ENCODE measurements at places on chromosomes 16 and 17.
A peak's percentile ranks its signal among the peaks of the same experiment; 100 is the strongest.

GRCh38 chr17:28498652-28499363 is 7.3 kb upstream of the FOXN1 start:
- no peak for DNase-seq

DNA sequence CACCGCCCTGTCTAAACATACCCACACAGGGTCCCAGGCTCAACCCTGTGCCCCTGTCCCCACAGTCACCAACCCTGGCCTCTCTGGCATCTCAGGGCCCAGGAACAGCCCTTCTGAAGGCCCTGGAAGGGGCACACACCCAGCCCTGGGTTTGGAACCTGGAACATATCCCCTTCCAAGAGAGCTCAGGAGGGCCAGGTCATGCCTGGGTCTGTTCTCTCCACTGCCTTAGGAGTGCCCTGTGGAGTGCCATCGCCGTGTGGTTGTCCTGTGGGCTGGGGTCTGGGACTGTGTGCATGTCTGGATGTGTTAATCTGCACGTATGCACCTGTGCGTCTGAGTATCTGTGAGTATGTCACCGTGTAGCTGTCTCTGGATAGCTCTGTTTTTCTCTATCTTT is 45.2 kb upstream of the ACSM2B start:
- DNase-seq, result no peak

GRCh38 chr16:13936155-13936554 is 16.2 kb downstream of the ERCC4 start:
- DNase-seq, result no peak

GRCh38 chr16:73049511-73049910 is 1.6 kb upstream of the ZFHX3 start:
- no peak for DNase-seq

DNA sequence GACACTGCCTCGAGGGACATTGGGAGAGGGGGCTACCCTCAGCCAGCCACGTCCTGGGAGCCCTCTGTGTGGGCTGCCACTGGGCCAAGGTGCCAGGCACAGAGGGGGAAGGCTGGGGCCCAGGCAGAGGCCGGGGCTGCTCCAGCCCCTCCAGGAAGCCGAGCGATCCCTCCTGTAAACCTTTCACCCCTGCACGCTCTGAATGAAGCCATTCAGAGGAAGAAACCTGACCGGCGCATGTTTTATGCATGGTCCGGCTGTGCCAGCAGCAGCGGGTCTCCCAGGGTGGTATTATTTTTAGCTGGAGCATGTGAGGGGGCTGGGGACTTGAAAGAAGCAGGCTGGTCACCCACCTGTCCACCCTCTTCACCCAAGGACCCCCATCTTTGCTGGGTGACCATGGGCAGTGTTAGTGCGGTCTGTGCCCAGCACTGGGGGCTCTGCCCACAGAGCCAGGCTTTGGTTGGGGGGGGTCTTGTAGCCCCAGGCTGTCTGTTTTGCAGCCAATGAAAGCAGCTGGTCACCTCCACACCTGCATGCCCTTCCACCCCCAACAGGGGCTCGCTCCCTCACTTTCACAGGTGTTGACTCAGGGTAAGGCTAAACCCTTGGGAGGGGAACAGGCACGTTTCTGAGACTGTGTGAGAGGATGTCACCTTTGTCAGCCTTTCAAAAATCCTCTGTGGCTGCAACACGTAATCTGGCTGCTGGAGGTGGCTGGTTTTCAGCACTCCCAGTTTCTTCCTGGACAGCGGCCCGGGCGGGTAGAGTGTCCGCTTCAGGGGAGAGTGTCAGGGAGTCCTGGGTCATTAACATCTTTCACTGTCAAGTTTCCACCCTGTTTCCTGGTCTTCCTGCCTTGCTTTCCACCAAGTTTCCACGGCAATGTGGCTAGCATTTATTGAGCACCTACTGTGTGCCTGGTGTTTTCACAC is 77.1 kb upstream of the BRD7 start:
- no peak for DNase-seq

GRCh38 chr16:15778999-15779614 is 77.7 kb downstream of the MYH11 start:
- no peak for DNase-seq

DNA sequence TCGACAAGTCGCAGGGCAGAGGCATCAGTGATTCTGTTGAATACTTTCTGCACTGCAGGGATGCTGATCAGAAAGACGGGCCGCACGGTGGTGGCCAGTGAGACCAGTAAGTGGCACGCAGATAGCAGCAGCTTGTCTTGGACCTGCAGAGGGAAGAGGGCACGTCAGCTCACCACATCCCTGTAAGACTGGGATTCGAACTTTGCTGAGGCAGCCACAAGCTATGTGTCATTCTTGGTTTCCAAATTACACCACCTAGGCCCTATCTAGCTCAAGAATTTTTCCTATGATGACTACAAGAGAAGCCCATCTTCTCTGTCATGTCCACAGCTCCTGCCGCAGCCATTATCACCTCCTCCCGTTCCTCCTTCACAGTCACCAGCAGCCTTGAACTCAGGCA is 49.4 kb upstream of the GSG1L start:
- DNase-seq, result no peak

- DNase-seq, result no peak
These were observed 317.4 kb upstream of the TNRC6C start for GRCh38 chr17:77640916-77641605.

DNA sequence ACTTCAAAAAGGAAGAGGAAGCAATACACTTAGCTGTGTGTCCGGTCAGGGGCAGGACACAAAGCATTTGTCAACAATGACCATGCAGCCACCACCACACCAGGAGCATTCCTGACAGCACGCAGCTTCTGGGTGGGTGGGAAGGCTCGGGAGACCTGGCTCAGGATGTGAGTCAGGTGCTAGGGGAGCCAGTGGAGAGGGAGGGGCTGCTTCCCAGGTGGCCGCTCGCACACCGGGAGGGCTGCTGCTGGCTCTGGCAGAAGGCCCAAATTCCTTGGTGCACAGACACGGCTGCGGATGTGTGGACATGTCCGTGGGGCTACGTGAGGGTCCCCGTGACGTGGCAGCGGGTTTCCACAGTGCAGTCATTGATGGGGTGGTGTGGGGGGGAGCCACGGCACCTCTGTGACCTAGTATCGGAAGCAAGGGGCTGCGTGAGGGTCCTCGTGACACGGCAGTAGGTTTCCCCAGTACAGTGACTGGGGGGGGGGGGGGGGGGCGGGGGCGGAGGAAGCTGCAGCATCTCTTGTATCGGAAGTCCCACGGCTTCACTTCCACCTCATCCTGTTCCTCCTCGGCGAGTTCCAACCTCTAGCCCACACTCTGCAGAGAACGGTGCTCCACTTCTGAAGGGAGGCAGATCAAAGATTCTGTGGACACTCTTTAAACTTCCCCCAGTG is 112.8 kb downstream of the ZNF778 start:
- no peak for DNase-seq

DNA sequence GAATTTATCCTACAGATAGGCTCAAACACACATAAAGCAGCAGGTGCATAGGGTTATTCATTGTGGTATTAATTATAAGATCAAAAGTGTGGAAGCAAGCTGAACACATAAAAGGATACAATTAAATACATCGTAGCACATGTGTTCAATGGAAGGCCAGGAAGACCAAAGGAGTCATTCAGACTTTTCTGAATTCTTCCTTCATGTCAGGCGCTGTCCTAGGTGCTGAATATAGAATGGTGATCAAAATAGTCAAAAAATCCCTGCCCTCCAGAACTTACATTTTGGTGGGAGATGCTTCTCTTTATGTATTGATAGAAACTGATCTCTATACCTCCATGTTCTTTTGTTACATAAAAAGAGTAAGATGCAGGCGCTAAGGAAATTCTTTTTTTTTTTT is 439.0 kb upstream of the ASIC2 start:
- DNase-seq, result no peak

DNA sequence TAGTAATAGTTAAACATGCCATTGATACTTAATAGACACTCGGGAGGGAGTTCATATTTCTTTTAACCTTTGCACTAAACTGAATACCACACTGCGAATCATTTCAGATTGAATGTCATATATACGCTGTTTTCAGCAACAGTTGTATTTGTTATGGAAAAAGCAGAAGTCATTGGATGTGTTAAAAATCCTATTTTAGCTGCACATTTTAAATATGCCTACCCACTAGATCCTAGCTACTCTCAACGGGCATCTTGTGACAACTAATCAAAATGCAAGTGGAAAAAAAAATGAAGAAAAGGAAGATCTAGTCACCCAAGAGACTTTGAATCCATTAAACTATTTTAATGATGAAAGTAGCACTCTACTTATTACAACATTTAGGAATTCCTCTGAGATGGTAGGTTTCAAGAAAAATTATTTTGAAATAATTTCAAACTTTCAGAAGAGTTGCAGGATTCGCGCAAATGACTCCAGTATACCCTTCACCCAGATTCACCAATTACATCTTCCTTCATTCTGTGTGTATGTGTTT is 51.4 kb upstream of the MNT start:
- no peak for DNase-seq

- peak; percentile 54 for DNase-seq
These were observed 65.0 kb downstream of the MMD start for GRCh38 chr17:55356434-55357328.

DNA sequence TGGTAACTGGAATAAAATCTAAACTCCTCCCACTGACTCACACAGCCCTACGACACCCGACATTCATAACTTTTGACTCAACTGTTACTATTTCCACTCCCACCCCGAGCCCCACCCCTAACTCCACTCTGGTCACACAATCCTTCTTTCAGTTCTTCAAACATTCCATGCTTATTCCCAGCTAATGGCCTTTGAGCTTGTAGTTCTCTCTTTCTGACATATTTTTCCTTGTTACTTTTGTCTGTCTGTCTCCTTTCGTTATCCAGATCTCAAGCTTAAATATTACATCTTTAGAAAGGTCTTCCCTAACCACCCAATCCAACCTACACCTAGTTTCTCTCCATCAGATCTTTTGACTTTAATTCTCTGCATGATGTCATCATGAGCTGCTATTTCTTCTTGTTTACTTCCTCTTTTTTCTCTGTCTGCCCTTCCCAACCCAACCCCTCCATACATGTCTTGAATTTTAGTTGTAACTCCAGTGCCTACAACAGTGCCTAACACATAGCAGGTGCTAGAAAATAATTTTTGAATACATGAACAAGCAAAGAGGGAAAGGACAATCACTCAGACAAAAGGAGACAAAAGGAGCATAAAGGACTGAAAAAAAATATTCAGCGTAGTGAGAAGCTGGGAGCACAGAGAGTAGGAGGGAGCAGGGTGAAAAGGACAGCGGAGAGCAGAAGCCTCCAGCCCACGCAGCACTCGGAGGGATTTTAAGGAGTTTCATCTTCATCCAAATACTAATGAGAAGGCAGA is 65.2 kb upstream of the SMIM36 start:
- no peak for DNase-seq

GRCh38 chr17:8465356-8465755 is 29.7 kb downstream of the NDEL1 start:
- no peak for DNase-seq

DNA sequence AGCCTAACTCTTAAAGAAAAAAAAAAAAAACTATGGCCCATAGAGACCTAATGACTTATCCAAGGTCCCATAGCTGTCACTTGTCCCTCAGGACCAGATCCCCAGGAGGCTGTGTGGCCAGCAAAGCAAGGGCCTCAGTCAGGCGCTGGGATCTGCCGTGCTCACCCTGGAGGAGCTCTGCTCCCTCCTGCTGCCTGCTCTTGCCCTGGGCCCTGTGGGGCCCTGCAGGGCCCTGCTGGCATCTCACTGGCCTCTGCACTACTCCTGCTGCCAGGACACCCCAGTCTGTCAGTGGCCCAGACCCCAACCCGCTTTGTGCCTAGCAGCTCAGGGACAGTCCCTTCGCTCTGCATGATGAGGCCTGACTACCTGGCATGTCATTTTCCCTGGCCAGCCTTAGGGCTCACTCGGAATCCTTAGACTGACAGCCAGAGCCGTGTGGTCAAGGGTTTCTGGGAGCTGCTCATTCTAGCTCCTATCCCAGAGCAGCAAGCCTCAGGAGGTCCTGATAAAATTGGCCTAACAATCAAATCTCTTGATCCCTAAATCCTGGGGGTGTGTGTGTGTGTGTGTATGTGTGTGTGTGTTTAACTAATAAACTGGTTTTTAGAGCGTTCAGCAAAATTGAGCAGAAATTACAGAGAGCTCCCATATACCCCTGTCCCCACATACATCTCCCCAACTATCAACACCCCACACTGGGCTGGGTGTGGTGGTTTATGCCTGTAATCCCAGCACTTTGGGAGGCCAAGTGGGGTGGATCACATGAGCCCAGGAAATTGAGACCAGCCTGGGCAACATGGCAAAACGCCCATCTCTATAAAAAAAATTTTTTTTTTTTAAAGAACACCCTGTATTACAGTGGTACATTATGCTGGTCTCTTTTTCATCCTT is 21.7 kb downstream of the KATNIP start:
- DNase-seq, result no peak

DNA sequence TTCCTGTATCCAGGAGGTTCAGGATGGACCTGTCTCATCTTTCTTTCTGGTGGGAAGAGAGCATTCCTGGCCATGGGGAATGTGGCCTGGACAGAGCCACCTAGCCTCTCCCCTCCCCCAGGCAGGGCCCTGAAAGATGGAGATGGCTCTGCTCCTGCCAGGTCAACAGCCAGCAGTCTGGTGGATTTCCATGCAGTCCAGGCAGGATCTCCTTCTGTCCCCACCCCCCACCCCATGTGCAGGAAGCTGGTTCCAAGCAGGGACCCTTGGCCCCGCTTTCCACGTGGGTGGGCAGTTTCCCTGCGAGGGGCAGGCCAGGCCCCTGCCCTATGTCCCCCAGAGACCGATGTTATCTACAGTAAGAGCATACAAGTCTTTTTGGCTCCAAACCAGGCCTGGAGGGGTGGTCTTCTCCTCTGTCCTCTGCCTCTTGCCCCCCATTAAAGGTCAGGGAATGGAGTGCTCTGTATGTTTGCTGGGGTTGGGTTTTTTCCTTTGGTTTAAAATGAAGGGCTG is 240.5 kb downstream of the SEC14L1 start:
- DNase-seq, result no peak

- no peak for DNase-seq
These were observed 47.8 kb upstream of the RASL10B start for GRCh38 chr17:35683591-35683990.

- no peak for DNase-seq
These were observed 103.8 kb downstream of the RAB11FIP4 start for GRCh38 chr17:31495022-31495885.

GRCh38 chr16:12160249-12160648 is 183.7 kb downstream of the SNX29 start:
- no peak for DNase-seq

GRCh38 chr16:15548482-15548891 is 94.5 kb downstream of the MARF1 start:
- no peak for DNase-seq

Data from dorsolateral prefrontal cortex (tissue), 122 donors.